ENCODE measurements at places on chromosomes 3 and 15.

GRCh38 chr3:20424086-20424485 is 238.1 kb upstream of the SGO1 start:
- no peak for DNase-seq

GRCh38 chr15:99511866-99512661 is 53.7 kb upstream of the MEF2A start:
- DNase-seq: no peak

- no peak for DNase-seq
Observed at GRCh38 chr3:53502737-53503136, 8.3 kb downstream of the CACNA1D start.

DNA sequence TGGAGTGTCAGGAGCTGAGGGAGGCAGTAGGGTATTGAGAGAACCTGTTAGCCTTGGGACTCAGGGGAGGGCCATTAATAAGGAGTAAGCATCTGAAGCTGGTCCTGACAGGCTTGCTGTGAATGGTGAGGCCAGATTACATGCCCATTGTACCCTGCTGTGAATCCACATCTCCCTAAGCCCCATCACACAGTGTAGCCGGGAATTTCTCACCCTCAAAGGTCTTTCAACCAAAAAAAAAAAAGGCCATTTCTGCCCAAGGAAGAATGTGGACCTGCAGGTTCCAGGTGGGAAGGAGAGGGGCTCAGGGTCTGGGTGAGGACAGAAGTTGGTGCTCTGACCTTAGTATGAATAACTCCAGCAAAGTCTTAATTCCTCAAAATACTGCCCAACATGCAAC is 37.2 kb downstream of the MAGEF1 start:
- DNase-seq: no peak

DNA sequence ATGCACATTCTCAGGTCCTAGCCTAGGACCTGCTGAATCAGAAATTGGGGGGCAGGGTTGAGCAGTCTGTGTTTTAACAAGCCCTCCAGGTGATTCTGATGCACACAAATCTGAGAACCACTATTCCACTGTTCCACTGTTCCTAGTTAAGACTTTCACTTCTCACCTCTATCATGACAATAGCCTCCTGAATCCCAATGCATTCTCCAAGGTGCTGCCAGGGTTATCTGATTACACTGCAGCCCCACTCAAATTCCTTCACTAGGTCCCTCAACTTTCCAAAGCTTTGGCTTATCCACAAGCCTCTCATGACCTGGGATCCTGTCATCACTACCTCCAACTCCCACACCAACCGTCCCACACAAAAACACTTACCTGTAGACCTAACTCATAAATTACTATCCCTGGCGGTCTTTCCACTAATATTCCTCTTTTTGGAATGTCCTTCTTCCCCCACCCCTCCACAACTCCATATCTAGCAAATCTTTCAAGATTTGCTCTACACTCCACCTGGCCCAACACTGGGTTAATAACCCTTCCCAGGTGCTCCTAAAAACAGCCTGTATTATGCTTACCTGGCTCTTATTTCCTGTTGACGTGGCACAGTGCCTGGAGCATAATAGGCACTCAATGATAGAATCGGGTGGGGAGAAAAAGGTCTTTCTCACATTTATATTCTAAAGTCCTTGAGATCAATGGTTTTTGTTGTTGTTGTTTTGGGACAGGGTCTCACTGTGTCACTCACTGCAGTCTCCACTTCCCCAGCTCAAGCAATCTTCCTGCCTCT is 27.2 kb downstream of the TBL1XR1 start:
- DNase-seq: no peak

- no peak for DNase-seq
Observed at GRCh38 chr3:30730967-30731366, 124.6 kb downstream of the TGFBR2 start.
